T-helper 22 cell (primary cell): ENCODE measurements at places on chromosomes 2 and 18.

- no peak for DNase-seq
Measured at GRCh38 chr2:54946220-54946805, 103.9 kb downstream of the RTN4 start.

- DNase-seq, result no peak
Measured at GRCh38 chr18:44178476-44178875, 502.2 kb upstream of the SETBP1 start.

DNA sequence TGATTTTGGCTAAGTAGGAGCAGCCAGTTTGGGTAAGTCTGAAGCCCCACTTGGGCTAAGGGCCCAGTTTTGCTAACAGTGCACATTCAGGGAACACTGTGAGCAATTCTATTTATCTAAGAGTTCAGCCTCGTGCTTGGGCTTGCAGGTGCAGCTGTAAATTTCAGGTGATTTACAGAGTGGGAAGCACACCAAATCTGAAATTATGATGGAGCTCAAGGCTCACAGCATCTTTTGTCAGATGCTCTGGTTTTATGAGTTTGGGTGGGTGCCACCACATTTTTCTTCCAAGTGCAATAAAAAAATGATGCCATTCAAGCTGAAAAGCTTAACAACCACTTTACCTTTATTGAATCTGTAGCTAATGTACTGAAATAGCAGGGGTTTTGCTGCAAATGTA is 671.2 kb downstream of the LRRTM4 start:
- no peak for DNase-seq

DNA sequence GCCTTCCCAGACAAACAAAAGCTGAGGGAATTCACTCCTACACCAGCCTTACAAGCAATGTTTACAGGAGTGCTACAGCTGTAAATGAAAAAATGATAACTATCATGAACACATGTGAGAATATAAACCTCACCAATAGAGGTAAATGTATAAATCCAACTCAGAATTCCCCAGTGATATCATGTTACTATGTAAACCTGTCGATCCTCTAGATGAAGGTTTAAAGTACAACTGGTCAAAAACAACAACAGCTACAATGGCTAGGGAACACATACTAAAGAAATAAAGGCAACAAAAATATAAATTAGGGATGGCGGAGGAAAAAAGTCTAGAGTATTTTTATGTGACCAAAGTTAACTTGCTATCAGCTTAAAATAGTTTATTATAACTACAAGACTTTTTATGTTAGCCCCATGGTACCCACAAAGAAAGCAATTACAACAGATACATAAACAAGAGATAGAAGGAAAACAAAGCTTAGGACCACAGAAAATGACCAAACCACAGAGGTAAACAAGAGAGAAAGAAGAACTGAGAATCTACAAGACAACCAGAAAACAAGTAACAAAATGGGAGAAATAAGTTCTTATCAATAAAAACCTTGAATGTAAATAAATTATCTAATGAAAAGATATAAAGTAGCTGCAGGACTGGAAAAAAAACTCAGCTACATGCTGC is 8.3 kb downstream of the CERKL start:
- no peak for DNase-seq

DNA sequence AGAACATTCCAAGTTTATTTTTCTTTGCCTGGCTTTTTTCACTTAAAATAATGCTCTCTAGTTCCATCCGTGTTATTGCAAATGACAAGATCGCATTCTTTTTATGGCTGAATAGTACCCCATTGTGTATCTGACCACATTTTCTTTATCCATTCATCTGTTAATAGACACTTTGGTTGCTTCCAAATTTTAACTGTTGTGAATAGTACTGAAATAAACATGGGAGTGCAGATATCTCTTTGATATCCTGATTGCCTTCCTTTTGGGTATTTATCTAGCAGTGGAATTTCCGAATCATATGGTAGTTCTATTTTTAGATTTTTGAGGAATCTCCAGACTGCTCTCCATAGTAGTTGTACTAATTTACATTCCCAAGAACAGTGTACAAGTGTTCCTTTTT is 230.5 kb downstream of the FIGN start:
- DNase-seq, result no peak

DNA sequence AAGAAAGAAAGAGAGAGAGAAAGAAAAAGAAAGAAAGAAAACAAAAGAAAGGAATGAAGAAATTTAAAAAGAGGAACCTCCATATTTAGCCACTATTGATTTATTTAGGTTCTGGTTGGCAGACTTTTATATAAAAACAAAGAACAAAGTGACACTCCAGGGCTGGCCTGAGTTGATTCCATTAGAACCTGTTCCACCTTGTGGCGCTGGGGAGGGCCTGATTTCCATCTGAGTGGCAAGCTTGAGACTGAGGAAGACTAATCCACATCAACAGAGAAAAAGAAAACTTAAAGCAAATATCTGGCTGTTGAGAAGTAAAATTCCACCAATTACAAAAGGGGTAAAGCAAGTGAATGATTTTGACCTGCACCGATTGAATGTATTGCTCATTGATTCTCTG is 345.3 kb downstream of the EN1 start:
- no peak for DNase-seq

DNA sequence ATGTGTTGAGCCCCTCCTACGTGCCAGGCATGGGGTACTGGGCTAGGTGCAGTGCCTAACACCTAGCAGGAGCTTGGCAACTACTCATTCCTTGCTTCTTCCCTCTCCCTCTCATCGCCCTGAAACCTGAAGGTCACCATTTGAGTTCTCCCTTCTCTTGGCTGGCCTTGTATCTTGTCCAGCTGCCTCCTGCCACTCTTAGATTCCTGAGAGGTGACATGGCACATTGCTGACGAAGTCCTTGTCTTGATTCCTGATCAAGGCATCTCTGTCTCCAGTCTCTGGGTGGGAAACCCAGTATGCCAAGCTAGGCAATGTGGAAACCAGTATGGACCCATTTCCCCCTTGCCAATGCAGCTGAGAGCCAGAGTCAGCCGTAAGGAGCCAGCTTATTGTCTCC is 9.0 kb upstream of the EFR3B start:
- no peak for DNase-seq

DNA sequence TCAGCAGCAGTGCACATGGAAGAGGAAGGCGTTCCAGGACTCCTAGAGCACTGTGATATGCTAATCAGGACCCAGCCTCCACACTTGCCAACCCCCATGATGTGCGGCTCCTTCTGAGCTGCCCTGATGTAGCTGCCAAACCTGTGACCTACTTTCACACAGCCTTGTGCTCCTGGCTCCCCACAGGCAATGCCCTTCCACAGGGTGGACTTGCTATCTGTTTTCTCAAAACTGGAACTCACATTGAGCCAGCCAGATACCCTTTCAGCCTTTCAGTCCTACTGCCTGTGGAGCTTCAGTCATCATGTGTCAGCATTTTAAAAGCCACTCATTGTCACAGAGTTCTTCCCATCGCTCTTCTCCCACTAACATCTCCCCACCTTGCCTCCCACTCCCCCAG is 181.6 kb downstream of the AFF3 start:
- DNase-seq, result no peak

- DNase-seq, result no peak
Measured at GRCh38 chr18:50748243-50749229, 71.3 kb downstream of the MRO start.

GRCh38 chr2:98907966-98908905 is 27.8 kb downstream of the CRACDL start:
- DNase-seq, result no peak

GRCh38 chr2:160224060-160224459 is 24.0 kb upstream of the ITGB6 start:
- peak; percentile 20 for DNase-seq

DNA sequence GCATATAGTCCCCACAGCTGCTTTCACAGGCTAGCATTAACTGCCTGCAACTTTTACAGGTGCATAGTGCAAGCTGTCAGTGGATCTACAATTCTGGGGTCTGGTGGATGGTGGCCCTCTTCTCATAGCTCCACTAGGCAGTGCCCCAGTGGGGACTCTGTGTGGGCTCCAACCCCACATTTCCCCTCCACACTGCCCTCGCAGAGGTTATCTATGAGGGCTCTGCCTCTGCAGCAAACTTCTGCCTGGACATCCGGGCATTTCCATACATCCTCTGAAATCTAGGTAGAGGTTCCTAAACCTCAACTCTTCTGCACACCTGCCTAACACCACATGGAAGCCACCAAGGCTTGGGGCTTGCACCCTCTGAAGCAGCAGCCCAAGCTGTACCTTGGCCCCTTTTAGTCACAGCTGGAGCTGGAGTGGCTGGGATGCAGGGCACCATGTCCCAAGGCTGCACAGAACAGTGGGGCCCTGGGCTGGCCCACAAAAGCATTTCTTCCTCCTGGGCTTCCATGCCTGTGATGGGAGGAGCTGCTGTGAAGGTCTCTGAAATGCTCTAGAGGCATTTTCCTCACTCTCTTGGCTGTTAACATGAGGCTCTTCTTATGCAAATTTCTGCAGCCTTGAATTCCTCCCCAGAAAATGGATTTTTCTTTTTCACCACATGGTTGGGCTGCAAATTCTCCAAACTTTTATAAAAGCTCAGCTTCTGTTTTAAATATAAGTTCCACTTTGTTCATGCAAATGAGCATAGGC is 59.3 kb downstream of the KDM3A start:
- no peak for DNase-seq

- no peak for DNase-seq
Measured at GRCh38 chr2:95030496-95030895, 5.0 kb downstream of the MAL start.
